NCI-H2107 (cell line): ENCODE measurements at places on chromosomes 6 and 20.

- no peak for DNase-seq
These were observed 653 bp downstream of the NAA20 start for GRCh38 chr20:20017844-20018185.

GRCh38 chr6:87297119-87297518, 25.3 kb upstream of the SMIM8 start:
- no peak for DNase-seq

DNA sequence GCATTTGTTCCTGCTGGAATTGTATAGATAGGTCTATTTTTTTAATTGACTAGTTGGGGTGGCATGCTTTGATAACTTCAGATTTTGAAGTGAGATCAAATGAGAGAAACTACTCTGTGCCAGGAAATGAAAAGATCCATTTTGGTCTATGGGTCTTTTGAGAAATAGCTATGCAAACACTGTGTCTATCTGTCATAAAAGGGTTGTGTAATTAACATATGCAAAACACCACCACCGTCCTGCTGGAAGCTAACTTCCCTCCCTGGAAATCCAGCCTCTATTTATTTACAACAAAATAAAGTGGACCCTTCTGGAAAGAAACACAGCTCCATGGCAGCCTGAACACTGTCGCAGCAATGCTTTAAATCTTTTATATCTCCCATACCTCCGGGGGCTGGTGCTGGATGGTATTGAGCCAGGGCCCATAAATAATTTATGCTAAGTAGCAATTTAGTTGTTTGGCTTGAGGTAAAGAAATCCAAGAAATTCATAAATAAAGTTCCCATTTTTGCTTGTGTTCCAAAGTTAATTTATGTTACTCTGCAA, 244.2 kb upstream of the POU3F2 start:
- no peak for DNase-seq

DNA sequence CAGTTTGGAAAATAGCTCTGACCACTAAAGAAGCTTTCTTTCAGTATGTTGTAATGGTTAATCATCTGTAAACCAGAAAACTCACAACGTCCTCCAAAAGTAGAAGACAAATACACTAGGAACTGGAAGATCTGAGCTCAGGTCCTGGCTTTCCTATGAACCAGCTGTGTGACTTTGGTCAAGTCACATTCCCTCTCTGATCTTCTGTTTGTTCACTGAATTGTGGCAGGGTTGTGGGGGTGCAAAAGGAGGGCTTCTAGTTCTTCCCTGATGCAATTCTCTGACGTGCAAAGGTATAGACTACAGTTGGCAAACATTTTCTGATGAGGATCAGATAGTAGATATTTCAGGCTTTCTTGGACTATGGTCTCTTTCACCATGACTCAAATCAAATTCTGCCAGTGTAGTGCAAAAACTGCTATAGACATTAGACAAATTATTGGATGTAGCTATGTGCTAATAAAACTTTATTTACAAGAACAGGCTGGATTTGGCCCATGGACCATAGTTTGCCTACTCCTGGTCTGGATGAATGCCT, 44.9 kb downstream of the ATXN1 start:
- no peak for DNase-seq

DNA sequence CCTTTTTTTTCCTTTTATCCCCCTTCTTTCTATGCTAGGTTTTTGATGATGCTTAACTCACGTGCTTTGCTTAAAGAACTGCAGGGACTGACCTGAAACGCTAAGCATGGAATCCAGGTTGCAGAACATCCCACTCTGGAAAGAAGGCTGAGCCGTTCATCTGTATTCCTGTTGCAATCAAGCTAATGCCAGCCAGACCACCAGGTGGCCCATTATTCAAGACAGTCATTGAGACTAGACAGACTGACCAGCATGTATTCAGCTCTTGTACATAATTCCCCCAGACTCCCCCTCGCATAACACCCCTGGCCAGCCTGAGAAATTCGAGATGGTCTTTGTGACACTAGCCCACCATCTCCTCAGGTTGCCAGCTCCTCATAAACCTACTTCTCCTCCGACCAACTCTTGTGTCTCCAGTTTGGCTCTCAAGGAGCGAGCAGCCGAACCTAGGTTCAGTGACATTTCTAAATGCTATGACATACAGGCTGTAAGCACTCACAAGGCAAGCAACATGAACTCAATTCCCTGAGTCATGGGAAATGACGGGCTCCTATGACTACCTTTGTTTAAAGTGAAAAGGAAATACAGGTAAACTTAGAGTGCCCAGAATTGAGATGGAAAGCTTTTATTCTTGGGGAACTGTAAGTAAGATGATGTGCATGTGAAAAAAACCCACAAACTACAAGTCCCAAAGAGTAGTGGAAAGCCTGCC, 309.3 kb upstream of the CDYL start:
- no peak for DNase-seq

DNA sequence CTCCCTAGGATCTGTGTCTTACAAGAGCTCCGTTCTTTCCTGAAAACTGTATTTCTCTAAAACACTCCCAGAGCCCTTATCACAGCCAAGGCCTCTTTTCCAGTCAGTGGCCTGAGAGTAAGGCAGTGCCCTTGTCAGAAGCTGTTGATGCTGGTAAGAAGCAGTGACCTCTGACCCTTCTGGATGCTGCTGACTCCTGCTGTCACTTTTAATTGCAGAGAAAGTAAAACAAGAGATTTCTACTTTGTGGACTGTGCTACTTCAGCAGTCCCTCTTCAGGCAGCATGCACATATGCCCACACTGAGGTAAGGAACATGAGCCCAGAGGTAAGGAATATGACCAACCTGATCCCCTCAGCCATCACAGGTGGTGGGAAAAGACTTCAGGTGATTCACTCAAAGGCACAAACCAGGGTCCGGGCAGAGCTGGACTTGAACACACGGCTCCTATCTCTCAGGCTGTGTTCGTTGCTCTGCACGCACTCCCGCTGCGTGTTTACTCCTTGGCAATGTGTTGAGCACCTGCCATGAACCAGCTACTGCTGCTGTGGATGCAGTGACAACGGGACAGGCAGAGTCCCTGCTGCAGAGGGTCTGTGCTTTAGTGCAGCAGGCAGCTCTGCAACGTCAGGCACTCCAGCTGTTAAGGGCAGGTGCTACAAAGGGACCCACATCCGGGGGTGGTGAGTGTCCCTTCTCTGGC, 201.9 kb upstream of the CST7 start:
- no peak for DNase-seq

DNA sequence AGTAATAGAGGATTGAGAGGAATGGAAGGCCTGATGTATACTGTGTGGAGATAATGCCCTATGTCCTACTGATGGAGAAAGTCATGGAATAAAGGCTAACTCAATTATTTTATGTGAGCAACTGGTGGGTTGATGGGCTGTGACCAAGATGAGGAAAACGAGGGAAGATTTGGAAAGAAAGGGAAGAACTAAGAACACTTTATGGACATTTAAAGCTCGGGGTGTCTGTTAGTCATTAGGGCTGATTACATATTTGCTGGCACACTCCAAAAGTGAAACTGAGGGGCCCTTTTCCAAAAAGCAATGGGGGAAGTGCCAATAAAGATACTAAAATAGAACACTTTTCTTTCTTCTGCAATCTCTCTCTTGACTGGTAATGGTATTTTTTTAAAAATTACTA, 439.5 kb downstream of the PLCB1 start:
- no peak for DNase-seq

GRCh38 chr6:5674141-5674540, 332.6 kb downstream of the NRN1 start:
- DNase-seq: no peak

DNA sequence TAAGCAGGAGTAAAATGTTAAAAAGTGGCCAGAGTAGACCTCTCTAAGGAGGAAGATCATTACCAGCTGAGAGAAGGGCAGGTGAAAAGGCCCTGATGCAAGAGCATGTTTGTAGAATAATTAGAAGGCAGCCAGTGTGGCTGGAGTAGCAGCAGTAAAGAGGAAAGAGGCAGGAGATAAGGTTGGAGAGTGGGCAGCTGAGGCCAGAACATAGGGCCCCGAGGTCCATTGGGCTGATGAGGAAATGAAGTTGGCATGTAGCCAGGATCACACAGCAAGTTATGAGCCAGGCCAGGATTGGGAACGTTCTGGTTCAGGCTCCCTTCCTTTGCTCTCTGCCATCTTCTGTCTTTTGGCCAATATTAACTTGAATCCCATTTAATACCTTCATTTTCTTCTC, 51.6 kb downstream of the RALY start:
- DNase-seq: no peak

DNA sequence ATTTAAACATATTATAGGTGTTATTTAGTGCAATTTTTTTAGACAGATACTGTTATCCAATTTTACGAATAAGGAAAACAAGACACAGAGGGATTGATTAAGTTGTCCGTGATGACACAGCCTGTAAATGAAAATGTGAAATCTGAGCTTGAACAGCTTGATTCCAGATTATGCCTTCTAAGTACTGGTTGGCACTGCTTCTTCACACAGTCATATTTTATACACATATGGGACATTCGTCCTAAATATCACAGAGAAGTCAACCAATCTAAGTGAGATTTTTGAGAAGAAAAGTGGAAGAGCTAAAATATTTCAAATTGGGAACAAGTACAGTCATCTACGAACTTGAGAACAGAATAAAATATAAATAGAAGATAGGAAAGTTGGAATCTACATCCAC, 756.3 kb downstream of the BCKDHB start:
- no peak for DNase-seq

GRCh38 chr6:129235167-129236000, 352.4 kb downstream of the LAMA2 start:
- no peak for DNase-seq

DNA sequence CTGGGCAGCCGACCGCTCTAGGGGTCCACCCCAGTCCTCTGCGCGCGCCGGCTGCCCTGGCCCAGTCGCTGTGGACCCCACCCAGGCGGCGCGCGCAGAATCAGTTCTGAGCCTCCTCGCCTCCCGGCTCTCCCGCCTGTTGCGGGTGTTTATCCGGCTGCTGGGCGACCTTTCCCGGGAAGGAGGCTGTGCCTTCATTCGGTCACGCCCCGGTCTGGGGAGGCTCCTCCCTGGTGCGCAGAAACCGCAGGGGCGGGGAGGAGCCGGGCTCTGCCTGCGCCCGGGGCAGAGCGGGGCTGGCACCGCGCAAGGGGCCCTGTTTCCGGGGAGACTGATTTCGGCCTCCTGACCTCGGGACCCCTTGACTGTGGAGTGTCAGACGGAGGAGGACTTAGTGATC, 80.8 kb upstream of the EYS start:
- DNase-seq: no peak

DNA sequence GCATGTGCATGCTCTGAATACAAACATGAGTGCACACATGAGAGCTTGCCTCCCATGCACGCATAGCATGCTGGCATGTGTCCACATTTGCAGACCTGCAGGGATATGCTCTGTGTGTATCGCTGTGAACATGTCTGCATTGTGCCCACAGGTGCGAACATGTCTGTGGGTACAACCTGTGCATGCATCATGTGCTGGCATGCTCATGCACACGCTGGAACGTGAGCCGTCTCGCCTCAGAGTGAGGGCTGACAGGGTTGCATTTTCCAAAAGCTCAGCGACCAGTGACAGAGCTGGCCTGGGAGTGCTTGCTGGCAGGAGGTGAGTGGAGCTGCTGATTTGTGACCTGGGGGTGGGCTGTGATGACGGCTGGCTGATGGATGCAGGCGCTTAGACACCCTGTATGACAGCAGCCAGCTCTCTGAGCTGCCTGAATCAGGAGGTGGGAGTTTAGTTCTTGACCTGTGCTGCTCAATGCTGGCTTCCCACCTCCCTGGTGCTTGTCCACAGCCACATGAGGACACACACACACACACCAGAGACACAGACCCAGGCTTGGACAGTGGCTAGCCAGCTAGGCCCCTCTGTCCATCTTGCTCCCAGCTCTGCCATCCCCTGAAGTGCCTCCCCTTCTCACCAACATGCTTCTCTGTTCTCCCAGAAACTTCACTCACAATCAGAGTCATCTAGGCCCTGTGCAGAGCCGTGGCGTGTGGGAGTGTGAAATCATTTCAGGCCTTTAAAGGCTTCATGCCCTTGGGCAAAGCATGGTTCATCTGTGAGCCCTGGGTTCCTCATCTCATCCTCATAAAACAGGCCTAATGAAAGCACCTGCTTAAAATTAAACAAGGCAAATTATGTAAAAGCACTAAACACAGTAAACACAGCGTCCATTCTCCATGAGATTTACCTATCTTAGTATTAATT, 51.4 kb downstream of the CD40 start:
- DNase-seq: no peak

- no peak for DNase-seq
These were observed 746 bp downstream of the NUP153 start for GRCh38 chr6:17705778-17706579.

- no peak for DNase-seq
These were observed 11.7 kb downstream of the SLC23A2 start for GRCh38 chr20:4989570-4989969.

DNA sequence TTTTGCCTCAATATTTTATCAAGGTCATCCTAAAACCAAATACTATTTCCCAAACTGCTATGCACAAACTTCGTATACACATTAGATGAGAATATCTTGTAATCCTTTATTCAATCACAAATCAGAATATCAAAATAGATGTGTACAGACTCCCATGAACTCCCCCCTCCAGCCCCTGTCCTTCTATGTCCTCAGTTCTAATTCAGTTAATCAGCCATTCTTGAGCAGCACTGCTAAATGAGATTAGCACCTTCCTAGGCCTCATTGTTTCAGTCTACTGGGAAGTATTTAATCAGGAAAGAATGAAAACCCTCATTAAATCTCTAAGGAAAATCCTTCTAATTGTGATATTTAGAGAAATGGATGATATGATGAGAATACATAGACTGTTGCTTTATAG, 36.6 kb downstream of the RCAN2 start:
- DNase-seq: no peak

GRCh38 chr6:47135772-47136171, 93.6 kb upstream of the ADGRF1 start:
- DNase-seq: no peak

- DNase-seq: no peak
These were observed 27.3 kb downstream of the RAMACL start for GRCh38 chr6:166559211-166559610.

DNA sequence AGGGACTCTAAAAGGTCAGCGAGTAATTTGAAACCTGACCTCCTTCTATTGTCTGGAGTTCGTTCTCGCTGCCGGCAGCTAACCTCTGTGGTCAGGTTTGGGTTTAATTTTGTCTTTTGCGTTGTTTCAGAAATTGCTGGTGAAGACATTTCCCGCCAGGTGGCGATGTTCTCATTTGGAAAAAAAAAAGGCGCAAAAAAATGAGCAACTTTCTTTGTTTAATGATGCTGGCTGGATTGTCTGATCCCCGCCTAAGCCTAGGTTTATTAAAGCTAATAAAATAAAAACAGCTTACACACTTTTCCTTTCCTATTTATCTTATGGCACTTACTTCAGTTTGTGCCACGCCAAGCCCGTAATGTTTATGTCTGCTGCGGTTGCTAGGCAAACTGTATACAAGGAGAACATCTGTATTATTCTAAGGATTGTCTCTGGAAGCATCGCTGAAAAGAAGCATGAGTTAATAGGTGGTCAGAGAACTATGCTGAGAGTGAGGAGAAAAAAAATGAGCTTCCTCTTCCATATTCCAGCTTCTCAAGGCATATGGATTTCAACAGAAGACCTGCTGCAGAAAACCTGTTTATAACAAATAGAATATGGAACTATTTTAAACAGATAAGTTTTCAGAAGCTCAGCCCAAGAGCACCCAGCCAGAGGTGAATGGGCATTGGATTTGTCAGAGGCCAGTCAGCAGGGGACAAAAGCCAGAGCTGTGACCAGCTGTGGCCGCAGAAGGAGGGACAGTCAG, 205.7 kb downstream of the DOK5 start:
- DNase-seq: no peak

GRCh38 chr6:71886184-71887005, at the start of gene RIMS1:
TSS of gene RIMS1 (plus strand) at chr6:71886550. CDS start at chr6:71887024, 474 bp downstream.
- no peak for DNase-seq
